Prostate gland (tissue), 2 donors: ENCODE measurements at places on chromosomes 6 and 20. TPM values are rescaled to one million over a fixed set of nuclear protein-coding genes. Genes with fewer than 3 reads are reported as not detected.

COL10A1 gene
- total RNA-seq: not detected

MYH7B gene
- total RNA-seq: 11.5 TPM

IP6K3 gene
- 3.1 TPM for total RNA-seq

DNA sequence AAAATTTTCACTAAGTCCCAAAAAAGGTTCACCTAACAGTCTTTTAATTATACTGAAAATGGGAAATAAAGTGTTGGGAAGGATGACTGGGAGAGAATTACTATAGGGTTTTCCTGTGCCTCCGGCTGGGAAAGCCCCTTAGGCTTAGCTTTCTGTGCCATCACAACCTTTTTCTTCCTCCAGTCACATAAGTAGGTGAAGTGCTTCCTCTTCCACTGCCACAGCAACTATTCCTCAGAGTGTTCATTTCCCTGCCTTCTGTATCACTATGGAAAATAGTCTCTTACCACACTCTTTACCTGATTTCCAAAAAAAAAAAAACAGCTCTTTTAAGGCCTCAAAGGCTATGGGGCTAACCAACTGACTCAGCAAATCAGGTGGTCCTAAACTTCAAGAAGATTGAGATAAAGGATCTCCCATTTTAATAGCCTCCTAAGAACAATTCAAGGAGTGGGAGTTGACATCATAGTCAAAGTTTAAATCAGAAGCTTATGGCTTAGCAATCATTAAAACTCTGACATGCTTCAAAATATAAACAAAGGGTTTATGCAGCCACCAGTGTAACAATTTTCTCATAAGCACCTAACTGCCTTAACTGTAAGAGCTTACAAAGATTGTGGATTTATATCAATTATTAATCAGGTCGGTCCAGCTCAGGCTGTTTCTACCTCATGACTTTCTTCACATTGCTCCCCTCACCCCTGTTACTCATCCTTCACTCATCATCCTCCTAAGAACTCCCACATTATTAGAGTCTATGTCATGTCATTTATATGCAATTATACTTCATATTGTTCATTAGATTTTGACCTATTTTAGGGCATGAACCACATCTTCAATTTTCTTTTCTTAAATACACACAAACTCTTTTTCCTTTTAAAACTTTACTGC is 95.3 kb downstream of the RNGTT start:
- DNase-seq: no peak

DNA sequence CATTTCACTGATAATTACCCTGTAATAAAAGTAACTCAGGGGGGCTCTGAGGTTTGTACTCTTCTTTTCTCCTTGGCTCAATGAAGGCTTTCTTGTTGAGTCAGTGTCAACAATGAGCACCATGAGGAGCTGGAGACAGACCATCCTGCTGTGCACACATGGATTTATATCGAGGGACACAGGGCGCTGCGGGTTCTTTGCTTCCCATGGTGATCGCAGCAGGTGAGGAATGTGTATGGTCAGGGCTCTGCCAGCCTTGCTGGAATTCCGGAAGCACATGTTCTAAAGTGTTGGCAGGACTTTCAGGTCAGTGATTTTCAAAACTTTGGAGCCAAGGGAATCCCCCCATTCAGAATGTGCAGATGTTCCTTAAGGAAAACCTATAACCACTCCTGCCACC is 27.1 kb downstream of the SMOC2 start:
- DNase-seq: no peak

GRCh38 chr6:24492475-24492874 is 2.3 kb upstream of the ALDH5A1 start:
- DNase-seq: no peak

DNA sequence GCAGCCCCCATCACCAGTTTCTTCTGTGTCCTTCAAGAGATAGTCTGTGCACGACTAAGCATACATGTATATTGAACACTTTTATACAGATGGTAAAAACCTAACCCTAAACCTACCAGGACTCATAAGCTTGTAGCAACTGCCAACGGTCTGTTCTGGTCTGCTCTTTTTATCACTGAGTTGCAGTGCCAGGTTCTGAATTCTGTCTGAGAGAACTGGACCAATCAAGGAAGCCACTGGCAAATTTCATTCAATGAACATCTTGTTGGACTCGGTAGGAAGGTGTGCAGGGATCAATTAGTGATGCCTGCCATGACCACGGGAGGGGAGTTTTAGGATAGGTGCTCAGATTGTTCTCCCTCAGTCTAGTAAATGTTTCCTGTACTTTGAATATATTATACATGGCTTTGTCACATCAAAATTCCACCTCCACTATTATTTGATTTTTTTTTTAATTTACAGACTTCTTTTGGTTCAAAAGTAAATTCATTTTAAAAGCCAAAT is 146.8 kb downstream of the EYA2 start:
- DNase-seq: no peak

- DNase-seq: no peak
Observed at GRCh38 chr6:135291288-135292076, 110.4 kb downstream of the MYB start.

DNA sequence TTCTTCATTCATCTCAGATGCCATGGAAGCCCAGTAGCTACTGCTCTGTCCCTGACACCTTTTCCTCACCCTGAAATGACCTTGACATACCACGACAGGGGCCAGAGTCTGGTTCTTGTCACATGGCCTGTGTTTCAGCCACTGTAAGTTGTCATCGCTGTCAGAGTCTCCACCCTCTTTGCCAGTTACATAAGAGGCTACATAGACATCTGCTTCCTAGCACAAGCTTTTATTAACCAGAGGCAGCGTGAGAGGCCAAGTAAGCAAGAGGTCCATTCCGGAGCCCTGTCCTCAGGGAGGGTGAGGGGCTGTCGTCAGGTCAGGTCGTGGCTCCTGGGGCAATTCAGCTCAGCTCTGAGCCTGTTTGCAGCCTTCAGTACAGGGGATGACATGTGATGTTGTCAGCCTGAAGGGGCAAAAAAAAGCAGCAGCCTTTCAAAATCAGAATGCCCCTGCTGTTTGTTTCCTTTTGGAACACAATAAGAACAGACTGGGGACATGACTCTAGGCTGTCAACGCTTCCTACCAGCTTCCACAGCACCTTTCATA is 146.3 kb downstream of the MTFR2 start:
- DNase-seq: no peak
